Mucosa of descending colon (tissue), 3 donors: ENCODE measurements at places on chromosomes 13 and 19. TPM values are rescaled to one million over a fixed set of nuclear protein-coding genes. Genes with fewer than 3 reads are reported as not detected.

Gene SPART
- 6.0 TPM for total RNA-seq

Gene SLC10A2
- total RNA-seq = 0.16 TPM

GRCh38 chr19:11949201-11949600 is 15.6 kb upstream of the ZNF763 start:
- no peak for DNase-seq

- no peak for DNase-seq
Observed at GRCh38 chr13:98839856-98840769, 87.6 kb upstream of the SLC15A1 start.

DNA sequence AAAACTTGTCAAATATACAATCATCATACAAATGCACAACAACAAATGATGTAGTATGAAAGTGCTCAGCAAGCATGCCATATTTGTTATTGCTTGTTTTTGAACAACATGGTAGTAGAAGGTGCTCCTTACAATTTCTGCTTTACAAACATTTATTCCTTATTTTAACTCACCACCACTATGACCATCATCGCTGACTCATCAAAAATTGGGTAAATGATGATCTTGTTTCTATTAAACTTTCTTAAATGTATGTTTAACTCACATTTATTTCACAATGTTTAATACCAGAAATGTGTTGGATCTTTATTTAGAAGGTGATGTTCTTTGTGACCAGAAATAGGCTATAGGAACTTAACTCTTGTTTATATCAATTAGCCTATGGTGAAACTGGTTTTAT is 45.5 kb downstream of the KCNRG start:
- no peak for DNase-seq

DNA sequence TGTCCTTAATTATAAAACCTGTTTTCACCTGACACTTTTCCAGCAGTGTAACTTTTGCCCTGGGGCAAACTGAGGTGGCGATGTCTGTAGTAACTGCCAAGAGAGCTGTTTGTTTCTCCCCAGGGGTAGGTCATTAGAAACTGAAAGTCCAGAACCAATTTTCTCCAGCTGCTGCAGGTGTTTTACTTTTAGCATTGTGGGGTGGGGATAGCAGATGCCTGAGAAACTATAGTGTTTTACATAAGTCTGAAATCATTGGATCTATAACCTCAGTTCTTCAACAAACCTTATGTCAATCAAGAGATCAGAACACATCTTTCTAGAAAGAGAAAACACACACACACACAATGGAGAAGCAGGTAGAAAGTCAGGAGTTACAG is 92.7 kb downstream of the LHFPL6 start:
- no peak for DNase-seq
